ENCODE measurements at places on chromosomes 5 and 9. TPM values are rescaled to one million over a fixed set of nuclear protein-coding genes. Genes with fewer than 3 reads are reported as not detected.

- no peak for DNase-seq
Observed at GRCh38 chr9:76396597-76396996, 2.4 kb upstream of the RFK start.

DNA sequence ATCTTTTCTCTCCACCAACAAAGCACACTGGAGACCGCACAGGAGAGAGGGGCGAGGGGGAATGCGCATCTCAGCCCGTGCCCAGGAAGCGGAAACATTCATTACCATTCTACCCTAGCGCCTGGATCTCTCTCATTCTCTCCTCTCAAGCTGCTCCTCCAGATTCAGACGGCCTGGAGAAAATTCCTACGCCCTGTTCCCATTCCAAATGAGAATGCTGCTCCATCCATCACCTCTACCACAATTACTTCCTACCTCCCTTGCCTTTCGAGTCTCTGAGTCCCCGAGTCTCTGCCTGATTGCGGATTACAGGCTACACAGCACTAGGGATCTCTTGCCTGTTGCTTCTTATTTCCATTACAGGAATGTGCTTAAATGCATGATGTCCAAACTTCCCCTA is 6.7 kb downstream of the DDX31 start:
- no peak for DNase-seq

DNA sequence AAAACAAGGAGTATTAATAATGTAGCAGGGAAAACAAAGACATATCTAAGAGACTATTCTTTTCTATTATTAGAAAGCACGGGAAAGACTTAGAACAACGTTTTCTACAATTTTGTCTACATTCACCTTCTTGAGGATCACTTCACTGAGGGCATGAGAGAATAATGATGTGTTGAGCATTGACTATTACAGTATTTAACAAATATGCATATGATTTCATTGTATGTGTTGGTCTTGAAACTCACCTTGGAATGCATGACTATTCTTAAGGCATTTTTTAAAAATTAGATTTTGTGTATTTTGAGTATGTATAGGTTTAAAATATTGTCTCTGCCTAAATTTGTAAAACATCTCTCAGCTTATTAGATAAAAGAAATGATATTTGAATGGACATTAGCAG is 1.2 kb downstream of the FSD1L start:
- no peak for DNase-seq

- DNase-seq: no peak
Observed at GRCh38 chr9:105535920-105536668, 21.8 kb upstream of the FKTN start.

DNA sequence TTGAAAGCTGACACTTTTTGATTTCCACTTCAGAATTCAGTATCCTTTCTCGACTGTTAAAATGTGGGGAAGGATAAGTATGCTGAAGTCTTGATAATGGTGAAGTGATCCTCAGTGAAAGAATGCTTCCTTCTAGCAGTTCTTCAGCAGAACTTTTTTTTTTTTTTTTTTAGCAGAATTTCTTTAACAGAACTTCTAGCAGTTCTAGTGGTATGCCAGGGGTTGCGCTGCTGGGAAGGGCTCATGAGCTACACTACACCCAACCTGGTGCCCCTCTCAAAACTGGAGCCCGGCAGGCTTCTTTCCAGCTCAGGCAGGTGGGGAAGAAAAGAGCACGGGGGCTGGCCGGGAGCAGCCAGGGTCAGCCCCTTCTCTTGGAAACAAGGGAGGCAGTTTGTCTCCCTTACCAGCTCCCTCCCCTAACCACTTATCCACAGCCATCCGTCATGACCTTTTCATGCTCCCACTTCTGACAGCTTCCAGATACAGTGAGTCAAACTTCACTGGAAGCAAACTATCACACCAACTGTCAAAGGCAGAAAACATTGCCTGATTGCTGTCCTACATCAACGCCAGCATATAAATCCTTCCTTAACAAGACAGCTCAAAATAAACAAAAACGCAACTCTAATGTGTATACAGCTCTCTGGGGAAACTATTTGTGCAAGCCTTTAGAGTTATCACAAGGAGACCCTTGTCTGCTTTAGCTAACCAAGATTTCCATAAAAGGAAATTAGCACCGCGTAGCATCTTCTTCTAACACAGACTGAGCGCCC is 211.5 kb downstream of the GAPVD1 start:
- DNase-seq: no peak

GRCh38 chr9:104682642-104683041 is 11.7 kb upstream of the OR13D1 start:
- DNase-seq: no peak

GRCh38 chr5:33324667-33325307 is 116.0 kb upstream of the TARS1 start:
- no peak for DNase-seq

- no peak for DNase-seq
Observed at GRCh38 chr9:137679249-137679648, 60.4 kb downstream of the EHMT1 start.

GRCh38 chr5:67058998-67059743 is 137.4 kb downstream of the CD180 start:
- DNase-seq: no peak

DNA sequence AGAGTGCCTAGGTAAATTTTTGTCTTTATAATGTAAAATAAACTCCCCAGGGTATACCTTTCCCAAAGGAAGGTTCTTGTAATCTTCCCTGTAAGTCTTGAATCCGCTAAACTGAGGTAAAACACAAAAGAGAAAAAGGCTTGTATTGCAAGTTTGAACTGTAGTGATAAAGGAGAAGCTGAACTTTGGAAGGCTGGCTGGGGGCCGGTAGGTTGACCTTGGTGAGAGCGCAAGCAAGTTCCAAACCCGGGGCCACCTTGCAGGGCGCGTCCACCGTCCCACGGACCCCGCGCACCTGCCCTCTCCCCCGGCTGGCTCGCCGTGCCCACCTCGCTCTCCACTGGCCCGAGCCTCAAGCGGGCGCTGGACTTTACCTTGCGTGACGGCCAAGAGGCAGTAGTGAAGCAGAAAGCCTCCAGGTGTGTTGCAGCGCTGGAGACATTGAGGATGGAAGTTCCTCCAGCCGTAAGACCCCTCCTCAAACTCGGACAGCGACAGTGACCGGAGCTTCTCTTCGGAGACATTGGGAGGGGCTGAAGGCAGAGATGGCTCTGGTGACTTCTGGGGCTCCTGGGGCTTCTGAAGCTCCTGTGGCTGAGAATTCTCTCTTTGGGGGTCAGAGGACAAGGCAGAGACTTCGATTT is 428 bp downstream of the SLCO4C1 start:
- DNase-seq: no peak

- no peak for DNase-seq
Observed at GRCh38 chr9:114059047-114059803, 18.9 kb downstream of the AMBP start.

GRCh38 chr5:7436521-7436920 is 40.6 kb downstream of the ADCY2 start:
- DNase-seq: no peak

- DNase-seq: no peak
Observed at GRCh38 chr5:133295520-133295919, 243.7 kb downstream of the HSPA4 start.

DNA sequence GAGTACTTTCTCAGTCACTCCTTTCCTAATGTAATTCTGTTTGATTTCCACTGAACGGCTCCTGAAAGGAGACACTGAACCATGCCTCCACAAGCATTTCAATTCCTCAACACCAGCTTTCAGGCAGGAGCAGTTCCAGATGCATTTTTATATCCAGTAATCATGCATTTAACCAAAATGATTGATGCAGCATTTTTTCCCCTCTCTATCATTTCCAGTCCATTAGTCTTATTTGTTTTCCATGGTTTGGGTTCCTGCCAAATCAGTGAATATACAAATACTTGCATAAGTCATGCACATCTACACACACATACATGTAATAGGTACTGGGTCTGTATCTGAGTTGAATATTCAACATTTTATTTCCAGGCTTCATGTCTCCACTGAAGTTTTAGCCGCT is 122.7 kb downstream of the GRIA1 start:
- peak; percentile 19 for DNase-seq

GRCh38 chr9:24939109-24939850 is 393.6 kb upstream of the IZUMO3 start:
- no peak for DNase-seq

DNA sequence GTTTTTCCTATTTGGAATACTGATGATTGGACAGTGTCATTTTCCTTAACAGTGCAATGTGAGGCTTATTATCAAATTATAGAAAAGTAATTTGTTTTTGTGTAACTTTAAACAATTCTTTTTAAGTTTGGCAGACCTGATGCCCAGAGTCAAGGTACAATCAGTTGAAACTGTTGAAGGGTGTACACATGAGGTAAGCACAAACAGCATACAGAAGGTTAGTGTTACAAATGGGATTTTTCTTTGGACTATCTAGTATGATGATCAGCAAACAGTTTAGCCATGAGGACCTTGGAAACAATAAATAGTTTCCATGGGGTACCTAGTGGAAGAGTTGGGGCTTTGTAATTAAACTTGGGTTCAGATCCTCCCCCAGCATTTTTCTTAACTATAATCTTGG is 16.2 kb downstream of the MTREX start:
- no peak for DNase-seq

- DNase-seq: no peak
Observed at GRCh38 chr5:87776785-87777184, 364.1 kb upstream of the CCNH start.

GRCh38 chr9:20001058-20001457 is 212.2 kb upstream of the SLC24A2 start:
- no peak for DNase-seq

DNA sequence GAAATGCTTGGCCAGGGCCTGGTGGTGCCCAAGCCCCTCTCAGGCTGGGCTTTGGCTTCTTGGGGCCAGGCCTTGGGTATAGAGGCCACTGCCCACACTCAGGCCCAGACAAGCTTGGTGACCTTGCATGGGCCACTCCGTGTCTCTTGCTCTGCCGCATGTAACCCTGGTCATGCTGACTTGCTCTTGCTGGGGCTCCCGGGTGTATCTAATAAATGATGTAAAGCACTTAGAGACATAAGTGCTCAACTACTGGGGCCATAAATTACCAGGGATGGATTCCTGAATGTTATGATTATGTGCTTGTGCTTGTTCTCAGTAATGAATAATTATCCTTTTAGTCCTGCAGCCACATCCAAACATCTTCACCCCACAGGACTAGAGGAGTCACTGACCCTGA is 54.0 kb downstream of the C5orf15 start:
- no peak for DNase-seq

The PTCD2 gene
- 11.4 TPM for polyA plus RNA-seq

The TRIM52 gene
- polyA plus RNA-seq: 6.3 TPM

The CCDC180 gene
- 0.55 TPM for polyA plus RNA-seq

The LCN9 gene
- polyA plus RNA-seq: not detected

The PNPLA7 gene
- 0.40 TPM for polyA plus RNA-seq

The KIF24 gene
- 1.6 TPM for polyA plus RNA-seq

The PCDHGA9 gene
- 1.2 TPM for polyA plus RNA-seq

The ANKDD1B gene
- polyA plus RNA-seq: 0.18 TPM

The RANBP3L gene
- not detected for polyA plus RNA-seq
